ENCODE measurements at places on chromosomes 6 and 20.

- DNase-seq = no peak
Measured at GRCh38 chr6:71454056-71454455, 165.4 kb downstream of the OGFRL1 start.

DNA sequence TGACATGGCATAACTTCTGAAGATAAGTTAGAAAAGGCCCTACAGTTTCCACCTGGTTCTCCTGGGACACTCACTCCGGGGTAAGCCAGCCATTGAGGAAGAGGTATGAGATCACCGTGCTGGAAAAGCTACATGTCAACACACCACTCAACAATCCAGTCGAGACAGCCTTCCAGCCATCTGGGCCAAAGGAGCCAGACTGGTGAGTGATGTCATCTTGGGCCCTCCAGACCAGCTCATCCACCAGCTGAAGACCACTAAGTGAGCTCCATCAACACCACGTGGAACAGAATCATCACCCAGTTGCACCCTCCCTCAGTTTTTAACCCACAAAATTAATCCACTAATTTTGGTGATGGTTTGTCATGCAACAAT lies 32.3 kb upstream of the RSPO4 start:
- DNase-seq = no peak

GRCh38 chr6:35432291-35432690 lies 19.8 kb upstream of the FANCE start:
- DNase-seq = no peak

GRCh38 chr6:26197636-26197932 lies 110.4 kb downstream of the HFE start:
- peak; percentile 40 for DNase-seq

GRCh38 chr6:145809785-145810184 lies 4.8 kb downstream of the FBXO30 start:
- DNase-seq = no peak

DNA sequence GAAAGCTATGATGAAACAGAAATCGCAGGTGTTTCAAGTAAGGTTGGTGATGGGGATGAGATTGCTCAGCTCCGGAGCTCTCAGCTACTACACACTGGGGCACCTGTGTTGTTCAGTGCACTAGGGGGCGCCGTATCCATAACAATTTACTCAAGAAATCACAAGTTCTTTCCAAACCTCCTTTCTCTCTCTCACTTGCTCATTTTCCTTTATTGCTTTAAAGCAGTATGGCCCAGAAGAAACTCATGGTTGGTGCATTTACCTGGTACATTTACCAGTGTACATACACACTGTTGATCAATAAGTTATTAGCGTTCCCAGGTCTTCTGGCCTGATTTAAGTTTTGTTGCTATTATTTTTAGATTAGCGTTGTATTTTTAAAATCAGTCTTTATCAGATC lies 235.2 kb upstream of the TAB2 start:
- DNase-seq = no peak

DNA sequence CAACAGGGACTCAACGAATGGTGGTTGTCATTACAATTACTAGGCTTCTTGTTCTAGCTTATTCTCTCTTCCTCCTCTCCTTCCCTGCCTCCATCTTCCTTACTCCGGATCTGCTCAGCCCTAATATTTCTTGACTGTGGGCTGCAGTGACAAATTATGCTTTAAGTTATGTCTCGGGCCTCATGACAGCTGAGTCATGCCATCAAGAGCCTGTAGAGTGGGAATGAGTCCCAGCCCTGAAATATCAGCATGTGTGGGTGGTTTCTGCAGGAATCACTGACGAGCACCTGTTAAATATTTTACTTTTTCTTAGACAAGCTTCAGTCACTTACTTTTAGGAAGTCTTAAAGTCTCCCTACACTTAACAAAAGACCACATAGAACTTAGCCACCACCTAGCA lies 83.1 kb upstream of the CBLN4 start:
- DNase-seq = no peak

GRCh38 chr6:117346142-117346930 lies 79.4 kb downstream of the ROS1 start:
- no peak for DNase-seq

GRCh38 chr6:104253236-104253635 lies 606.5 kb downstream of the HACE1 start:
- DNase-seq = no peak

DNA sequence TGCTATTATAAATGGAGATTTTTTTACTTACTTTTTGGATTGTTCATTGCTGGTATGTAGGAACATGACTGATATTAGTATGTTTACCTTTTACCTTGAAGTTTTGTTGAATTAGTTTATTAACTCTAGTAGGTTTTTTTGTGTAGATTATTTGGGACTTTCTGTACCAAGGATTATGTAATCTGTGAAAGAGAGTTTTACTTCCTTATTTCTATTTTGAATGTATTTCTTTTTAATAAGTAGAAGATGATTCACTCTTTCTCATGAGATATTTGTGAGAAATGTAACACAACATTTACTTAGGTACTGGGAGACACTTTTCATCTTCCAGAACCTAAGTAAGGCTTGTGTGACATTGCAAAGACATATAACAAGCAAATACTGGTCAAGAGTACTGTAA lies 473.9 kb upstream of the HS3ST5 start:
- DNase-seq = no peak

GRCh38 chr20:62507323-62507722 lies 31.5 kb upstream of the GATA5 start:
- no peak for DNase-seq

DNA sequence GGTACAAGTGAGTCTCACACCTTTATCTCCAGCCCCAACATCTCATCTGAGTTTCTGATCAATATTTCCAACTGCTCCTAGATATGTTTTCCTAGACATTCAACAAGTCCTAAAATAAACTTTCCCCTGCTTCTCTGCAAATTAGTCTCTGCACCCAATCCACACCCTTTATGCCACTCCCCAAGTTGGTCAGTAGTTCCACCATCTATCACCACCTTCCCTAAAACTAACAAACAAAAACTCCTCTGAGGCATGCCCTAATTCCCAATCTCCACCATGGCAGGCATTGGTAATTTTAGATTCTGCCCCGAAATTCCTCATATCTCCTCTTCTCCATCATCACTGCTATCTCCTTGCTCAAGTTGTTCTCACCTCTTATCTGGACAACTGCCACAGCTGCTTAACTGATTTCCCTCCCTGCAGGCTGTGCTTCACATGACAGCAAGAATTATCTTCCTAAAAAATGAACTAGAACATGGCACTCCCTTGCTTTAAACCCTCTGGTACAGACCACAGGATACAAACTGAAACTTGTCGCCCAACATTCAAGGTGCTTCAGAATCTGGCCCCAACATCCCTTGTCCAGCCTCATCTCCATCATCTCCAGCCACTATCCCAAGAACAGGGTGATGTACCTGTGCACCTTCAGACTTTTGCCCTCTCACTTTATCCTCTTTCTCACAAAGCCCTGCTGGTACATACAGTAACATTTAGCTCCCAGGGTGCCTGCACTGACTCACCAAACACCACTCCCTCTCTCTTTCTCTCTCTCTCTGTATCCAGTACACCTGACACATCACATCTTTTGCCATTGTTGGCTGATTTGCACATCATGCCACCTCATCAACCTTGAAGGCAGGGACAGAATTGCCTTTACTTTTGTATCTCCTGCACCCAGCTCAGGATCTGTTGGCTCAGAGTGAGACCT lies 55.5 kb downstream of the ZHX3 start:
- DNase-seq = no peak

DNA sequence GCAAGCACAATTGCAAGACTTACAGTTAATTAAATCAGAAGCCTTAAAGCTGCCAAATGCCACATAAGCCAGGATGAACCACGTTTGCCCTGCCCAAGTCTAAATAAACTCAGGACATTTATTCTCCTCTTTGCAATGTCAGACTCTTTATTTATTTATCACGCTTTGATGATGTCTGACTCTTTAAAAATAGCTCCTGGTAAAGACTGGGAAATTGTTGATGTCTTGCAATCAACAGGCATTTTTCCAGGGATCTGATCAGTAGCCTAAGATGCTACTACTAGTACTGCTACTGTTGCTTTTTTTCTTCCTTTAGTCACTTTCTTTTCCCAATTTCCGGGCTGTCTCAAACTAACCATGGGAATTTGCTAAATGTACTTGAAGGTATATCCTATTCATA lies 365.8 kb upstream of the MARCKS start:
- no peak for DNase-seq

- DNase-seq = no peak
Measured at GRCh38 chr20:32681175-32682084, 7.7 kb upstream of the C20orf203 start.

- DNase-seq = no peak
Measured at GRCh38 chr20:54237116-54237943, 29.4 kb downstream of the PFDN4 start.

DNA sequence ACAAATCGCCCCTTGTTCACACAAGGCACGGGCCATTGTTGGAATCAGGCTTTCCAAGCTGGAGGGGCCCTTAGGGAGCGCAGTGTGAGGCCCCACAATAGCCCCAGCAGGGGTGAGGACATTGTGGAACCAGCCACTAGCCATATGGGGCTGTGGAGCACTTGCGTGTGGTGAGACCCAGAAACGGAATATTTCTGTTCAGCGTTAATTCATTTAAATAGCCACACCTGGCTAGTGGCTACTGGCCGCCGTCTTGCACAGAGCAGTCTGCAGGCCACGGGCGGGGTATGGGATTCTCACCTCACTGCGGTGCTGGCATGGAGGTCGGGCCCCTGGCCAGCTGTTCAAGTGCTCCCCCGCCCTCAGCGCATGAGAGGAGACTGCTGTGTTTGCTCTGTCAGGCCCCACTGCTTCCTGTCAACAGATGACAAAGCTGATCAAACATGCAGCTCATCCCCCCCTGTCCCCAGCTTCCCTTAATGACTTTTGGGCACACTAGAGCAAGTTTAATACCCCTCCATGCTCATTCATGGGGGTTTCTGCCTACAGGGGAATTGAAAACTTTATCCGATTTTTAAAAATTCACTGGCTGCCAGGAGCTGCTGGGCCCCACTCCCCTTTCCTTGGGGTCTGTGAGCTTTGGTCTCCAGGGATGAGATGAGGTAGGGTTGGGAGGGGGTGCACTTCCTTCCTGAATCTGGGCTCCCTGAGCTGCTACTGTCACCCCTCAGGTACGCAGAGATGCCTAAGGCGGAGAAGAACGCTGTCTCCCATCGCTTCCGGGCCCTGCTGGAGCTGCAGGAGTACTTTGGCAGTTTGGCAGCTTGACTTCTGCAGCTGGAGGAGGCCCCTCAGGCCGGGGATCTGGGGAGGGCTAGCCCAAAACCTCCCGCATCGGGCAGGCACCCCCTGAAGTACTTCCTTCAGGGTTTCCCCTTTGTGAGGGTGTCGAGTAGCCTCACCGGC lies 13.6 kb downstream of the ITPA start:
- DNase-seq = no peak

- no peak for DNase-seq
Measured at GRCh38 chr6:35280903-35281302, 16.7 kb upstream of the DEF6 start.

GRCh38 chr6:98840996-98841513 lies 6.7 kb downstream of the POU3F2 start:
- DNase-seq = no peak

- no peak for DNase-seq
Measured at GRCh38 chr20:61803915-61804751, 261.5 kb downstream of the TAF4 start.

- no peak for DNase-seq
Measured at GRCh38 chr6:34457742-34458735, 7.8 kb upstream of the PACSIN1 start.

DNA sequence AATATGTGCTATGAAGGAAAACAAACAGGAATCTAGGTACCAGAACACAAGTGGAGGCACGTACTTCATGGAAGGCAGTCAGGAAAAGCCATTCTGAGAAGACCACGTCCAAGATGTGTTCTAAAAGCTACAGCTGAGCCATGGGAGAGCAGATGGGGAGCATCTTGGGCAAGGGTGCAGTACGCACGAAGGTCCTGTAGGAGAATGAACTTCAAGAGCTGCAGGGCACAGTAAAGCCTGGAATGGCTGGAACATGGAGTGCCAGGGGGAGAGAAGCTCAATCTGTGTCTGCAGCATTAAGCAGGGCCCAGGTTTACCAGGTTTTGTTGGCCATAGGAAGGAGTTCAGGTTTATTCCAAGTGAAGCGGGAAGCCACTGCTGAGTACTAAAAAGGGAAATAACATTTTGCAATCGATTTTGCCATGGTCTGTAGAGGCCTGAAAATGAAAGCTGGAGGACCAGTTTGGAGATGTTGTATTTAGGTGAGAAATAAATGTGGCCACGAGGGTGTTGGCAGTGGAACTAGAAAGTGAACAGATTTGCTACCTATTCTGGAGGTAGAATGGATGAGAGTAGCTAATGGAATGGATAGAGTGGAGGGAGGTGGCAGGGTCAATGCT lies 29.9 kb downstream of the ADTRP start:
- DNase-seq = no peak

DNA sequence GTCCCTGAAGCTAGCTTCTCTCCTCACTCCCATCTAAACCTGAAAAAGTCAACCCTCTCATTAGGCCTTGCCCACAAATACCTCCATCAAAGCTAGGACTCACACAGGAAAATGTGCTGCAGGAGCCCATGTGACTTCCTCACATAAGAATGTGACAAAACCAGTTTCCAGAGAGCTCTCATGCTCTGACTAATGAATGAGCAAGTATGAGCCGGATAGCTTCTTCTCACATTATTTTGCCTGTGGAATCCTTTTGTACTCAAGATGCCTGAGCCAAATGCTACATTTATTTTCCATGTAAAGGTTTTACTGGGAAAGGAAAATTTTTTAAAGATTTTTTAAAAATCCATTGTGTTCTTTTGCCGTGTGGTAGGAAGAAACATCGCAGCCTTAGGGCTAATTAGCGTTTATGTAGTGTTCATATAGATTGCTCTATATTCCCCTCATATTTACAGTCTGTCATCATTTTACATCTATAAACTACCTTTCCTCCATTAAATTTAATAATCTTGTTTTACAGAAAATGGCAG lies 68.6 kb upstream of the CCN6 start:
- DNase-seq = peak; percentile 74

DNA sequence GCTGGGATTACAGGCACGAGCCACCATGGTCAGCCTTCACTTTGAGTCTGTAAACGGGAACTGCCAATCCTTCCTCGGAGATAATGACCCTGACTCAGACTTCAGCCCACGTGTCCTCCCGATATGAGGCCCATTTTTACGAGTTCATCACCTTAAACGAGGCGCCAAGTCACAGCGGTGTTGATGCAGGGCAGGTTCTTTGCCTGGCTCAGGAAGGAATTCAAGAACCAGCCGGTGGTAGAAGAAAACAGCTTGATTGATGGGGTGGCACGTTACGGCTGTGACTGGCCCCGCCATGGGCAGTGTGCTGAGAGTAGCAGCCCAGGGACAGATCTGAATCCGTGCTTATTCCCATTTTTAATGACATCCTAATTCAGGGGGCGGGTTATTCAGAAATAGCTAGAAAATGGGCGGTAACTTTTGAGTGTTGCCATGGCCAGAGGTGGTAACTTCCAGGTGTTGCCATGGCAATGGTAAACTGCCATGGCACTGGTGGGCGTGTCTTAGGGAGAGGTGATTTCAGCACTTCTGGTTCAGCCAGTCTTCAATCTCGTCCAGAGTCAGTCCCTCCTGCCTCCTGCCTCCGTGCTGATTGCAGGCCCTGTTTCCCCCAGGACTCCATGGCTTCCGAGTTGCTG lies 9.1 kb upstream of the MAP1LC3A start:
- DNase-seq = no peak

- DNase-seq = no peak
Measured at GRCh38 chr6:118782651-118783050, 111.3 kb upstream of the ASF1A start.
